Naive B cell (primary cell): ENCODE measurements at places on chromosomes 5 and 9.
A peak's percentile ranks its signal among the peaks of the same experiment; 100 is the strongest.

GRCh38 chr5:140565024-140565779 lies 574 bp downstream of the SLC35A4 start:
- no peak for DNase-seq

DNA sequence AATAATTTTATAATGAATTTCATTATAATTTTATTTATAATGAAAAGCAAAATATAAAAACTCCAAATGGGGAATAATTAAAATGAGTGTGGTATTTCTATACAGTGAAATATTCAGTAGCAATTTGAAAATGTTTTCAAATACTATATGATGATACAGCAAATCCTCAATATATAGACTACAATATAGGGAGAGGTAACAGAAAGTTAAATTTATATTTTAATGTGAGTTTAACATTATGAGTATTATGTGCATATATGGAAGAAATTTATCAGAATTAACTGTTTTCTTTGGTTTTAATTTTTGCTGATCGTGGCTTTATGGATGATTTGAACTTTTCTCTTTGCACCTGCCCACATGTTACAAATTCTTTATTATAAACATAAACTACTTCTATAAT lies 500.9 kb upstream of the ARRDC3 start:
- DNase-seq = no peak

GRCh38 chr5:133944263-133945185 lies 23.9 kb downstream of the C5orf15 start:
- DNase-seq = peak; percentile 56

GRCh38 chr9:109423877-109424276 lies 74.2 kb downstream of the PTPN3 start:
- no peak for DNase-seq

- no peak for DNase-seq
These were observed 175.6 kb downstream of the MACROH2A1 start for GRCh38 chr5:135223404-135223803.

DNA sequence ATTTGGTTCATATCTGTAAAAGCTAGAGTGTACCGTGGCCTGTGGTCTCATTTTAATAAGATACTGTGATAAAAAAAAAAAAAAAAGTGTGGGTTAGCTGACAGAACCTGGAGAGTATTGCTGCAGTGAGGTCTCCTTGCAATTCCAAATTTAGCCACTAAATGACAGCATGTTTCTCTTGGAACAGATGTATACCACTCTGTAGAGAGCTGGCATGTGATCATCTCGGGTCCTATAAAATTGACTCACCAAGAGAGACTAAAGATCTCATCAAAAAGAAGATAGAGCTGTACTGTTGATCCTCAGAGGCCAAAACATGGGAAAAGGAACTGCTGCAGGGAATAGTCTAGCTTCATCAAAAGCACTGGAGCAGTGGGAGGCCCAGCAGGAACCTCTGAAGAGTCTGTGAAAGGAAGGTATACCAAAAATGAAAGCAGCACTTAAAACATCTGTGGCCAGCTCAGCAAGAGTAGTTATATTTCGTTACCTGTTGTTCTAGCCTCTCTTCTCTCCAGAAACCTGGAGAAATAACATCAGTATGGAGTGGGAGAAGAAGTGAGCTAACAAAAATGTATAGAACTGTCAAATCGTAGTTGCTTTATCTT lies 826.8 kb downstream of the EFNA5 start:
- DNase-seq = no peak

DNA sequence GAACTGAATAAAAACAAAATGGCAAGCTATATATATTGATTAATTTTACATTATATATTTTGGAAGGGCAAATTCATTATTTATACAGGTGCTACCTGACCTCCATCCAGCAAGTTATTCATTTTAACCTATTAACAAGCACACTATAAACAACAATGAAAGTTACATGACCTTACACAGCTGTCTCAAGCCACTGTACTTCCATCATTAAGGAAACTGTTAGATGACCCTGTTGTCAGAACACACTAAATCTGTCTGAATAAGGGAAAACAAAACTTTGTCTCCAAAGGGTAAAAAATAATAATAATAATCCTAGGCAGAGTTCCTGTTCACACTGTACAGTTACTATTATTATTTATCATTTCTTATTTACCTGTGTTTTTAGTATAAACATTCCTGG lies 44.0 kb downstream of the NFIB start:
- DNase-seq = no peak

GRCh38 chr9:98660541-98660940 lies 48.2 kb downstream of the GABBR2 start:
- no peak for DNase-seq

DNA sequence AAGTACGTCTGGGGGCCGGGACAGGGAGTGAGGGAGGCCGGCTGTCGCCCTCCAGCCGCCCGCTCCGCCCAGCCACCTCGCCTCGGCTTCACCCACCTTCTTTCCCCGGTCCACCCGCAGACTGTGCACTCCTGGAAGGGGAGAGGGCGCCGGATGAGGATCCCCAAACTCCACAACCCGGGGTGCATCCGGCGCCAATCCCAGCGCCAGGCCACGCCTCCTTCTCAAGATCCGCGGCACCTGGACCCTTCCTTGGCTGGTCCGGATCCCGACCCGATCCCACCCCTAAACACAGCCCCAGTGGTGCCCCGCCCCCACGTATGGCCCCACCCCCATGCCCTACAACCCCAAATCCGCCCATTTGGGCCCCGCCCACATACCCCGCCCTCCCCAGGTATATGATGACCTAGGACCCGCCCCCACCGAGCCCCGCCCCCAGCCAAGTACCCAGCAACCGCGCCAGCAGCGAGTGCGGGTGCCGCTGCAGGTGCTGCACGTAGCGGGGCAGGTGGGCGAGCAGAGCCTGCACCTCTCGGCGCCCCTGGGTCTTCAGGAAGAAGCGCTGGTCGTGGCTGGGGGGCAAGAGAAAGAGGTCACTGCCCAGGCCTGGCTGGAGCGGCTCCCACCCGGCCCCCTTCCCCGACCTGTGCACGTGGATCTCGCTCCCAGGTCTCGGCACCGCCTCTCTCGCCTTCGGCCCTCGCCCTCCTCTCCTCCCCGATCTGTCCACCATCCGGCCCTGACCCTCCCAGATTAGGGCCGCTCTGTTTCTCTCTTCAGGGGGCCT lies 3.2 kb downstream of the PIP5KL1 start:
- DNase-seq = peak; percentile 45

GRCh38 chr5:110306650-110307049 lies 419.8 kb downstream of the TMEM232 start:
- DNase-seq = no peak

- no peak for DNase-seq
These were observed 381.9 kb upstream of the ZNF462 start for GRCh38 chr9:106481013-106481609.

GRCh38 chr5:90015584-90016018 lies 394.0 kb downstream of the CETN3 start:
- DNase-seq = no peak

GRCh38 chr9:95197692-95198271 lies 119.7 kb downstream of the FANCC start:
- no peak for DNase-seq

- no peak for DNase-seq
These were observed 93.6 kb downstream of the UHRF2 start for GRCh38 chr9:6506571-6506970.

DNA sequence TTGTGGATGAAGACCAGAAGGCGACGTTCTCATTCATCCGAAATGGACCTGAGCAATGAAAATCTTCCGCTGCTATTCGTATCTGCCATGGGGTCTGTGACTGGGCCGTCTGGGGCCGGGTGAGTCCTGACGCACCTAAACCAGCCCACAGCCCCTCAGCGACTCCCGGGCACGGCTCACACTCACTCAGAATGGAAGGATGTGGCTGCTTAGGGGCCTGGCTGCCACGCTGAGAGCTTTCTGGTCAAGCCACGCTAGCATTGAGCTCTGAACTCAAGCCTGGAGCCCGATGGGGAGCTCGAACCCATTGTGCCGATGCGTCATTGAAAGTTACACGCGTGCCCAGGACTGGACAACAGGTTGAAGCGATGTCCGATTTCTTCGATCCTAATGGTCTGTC lies 97.8 kb downstream of the MRPL36 start:
- no peak for DNase-seq

GRCh38 chr9:7150153-7150890 lies 392.5 kb downstream of the KDM4C start:
- DNase-seq = no peak

- no peak for DNase-seq
These were observed 319.4 kb downstream of the TLR4 start for GRCh38 chr9:118023644-118024043.

DNA sequence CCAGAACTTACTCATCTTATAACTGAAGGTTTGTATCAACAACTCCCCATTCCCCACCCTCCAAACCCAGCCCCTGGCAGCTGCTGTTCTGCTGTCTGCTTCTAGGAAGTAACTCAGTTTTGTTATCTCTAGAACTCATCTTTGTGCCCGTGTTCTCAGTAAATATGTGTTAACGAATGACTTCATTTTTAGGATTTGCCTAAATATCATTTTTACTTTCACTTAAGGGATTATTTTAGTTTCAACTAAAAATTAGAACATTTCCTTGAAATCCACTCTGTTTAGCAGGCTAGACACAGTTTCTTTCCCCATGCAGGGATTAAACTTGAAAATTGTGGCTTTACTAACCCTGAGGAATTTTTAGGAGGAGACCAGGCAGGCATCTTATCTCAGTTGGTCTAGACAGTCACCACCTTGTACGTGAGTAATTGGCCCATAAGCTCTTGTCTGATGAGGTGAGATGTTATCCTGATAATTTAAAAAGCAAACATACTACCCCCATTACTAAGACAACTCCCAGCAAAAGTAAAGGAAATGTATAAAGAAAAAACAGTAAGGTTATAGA lies 68.2 kb upstream of the TNFAIP8 start:
- DNase-seq = no peak

- no peak for DNase-seq
These were observed 16.9 kb upstream of the PLCXD3 start for GRCh38 chr5:41527201-41527779.

DNA sequence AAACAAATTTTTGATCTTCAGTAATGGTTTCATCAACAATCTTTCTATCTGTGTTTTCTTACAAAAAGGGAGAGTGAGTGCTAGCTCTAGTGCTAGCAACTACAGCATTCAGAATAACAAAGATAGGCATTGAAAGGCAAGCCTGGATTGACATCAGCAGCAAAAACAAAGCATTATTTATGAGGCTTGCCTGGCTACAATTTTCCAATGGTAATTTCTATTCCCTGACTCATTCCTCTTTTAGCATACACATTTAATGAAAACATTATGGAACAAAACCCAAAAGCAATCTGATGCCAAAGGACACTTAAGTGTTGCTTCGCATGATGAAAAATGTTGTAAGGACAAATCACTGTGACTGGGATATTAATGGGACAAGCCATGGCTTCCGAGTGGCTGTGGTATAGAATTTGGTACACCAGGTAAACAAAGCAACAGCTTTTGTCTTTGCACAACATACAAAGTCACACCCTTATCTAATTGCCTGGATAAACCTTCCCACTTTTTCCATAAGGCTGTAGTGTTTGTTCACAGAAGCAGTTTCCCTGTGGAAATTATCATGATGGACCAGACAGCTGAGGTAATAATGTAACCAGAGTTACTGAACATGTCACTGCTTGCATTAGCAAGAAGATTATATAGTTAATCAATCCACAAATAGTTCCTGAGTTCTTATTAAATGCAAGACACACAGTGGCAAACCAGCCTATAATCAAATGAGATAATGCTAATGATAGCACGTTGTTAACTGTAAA lies 179.8 kb upstream of the EDIL3 start:
- DNase-seq = no peak

GRCh38 chr9:137295238-137295811 lies 6.7 kb downstream of the NRARP start:
- DNase-seq = peak; percentile 68

DNA sequence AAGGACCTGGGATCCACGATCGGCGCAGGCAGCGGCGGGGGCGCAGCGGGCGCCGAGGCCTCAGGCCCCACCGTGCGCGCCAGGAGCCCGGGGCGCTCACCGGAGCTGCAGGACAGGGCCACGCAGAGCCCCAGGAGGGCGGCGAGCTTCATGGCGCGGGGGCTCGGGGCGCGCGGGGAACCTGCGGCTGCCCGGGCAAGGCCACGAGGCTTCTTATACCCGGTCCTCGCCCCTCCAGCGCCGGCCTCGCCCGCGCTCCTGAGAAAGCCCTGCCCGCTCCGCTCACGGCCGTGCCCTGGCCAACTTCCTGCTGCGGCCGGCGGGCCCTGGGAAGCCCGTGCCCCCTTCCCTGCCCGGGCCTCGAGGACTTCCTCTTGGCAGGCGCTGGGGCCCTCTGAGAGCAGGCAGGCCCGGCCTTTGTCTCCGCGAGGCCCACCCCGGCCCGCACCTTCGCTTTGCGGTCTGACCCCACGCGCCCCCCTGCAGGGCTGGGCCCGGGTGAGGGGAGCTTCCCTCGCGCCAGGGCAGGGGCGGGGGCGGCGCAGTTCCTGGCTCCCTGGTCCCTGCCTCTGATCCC lies at the start of gene SCGB3A1:
TSS of gene SCGB3A1 (minus strand) at position 189 of the 577 bp plus-strand sequence. CDS start at position 152, 37 bp downstream.
- no peak for DNase-seq

- no peak for DNase-seq
These were observed 5.2 kb upstream of the IFNA17 start for GRCh38 chr9:21233258-21233657.

- DNase-seq = no peak
These were observed 67.2 kb upstream of the DAP start for GRCh38 chr5:10828241-10828640.

DNA sequence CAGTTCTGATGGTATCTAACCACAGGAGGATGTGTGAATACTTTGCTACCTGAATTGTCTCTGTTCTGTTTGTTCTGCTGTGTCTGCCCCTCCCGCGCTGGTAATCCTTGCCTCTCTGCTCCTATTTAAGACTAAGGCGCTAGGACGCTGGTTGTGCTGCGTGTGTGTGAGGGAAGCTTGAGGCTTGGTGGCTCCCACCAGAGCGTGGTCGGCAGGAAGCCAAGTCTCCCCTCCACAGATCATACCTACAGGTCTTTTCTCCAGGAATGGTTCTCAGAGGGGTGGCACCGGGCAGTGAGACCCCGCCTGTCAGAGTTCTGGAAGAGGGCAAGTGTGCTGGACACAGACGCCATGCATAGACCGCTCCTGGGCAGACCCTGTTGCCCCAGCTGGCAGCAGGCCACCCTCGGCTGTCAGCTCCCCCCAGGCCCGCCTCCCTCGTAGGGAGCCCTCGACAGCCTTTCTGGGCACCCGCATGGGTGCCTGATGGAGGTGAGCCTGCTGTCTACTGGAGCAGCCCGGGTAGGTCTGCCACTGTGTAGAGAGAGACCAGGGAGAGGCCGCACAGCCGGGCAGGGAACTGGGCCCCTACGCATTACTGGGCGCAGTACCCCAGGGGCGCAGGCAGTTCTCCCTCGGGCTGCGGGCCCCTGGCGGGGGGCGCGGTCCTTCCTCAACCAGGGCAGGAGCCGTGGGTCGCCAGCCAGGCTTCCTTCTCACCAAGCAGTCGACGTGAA lies 53.4 kb upstream of the ROR2 start:
- DNase-seq = no peak

DNA sequence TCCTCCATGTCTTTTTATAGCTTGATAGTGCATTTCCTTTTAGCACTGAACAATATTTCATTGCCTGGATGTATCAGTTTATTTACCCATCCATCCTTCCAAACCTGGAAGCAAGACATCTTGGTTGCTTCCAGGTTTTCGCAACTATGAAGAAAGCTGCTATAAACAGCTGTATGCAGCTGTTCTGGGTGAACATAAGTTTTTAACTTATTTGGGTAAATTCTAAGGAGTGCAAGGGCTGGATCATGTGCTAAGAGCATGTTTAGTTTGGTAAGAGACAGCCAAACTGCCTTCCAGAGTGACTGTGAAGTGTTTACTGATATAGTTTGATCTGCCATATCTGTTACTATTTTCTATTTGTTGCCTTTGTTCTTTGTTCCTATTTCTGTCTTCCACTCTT lies 58.5 kb downstream of the CSF2 start:
- DNase-seq = no peak

GRCh38 chr9:73199886-73200285 lies 48.2 kb downstream of the ANXA1 start:
- no peak for DNase-seq
